ENCODE measurements at places on chromosomes 6 and 20.

DNA sequence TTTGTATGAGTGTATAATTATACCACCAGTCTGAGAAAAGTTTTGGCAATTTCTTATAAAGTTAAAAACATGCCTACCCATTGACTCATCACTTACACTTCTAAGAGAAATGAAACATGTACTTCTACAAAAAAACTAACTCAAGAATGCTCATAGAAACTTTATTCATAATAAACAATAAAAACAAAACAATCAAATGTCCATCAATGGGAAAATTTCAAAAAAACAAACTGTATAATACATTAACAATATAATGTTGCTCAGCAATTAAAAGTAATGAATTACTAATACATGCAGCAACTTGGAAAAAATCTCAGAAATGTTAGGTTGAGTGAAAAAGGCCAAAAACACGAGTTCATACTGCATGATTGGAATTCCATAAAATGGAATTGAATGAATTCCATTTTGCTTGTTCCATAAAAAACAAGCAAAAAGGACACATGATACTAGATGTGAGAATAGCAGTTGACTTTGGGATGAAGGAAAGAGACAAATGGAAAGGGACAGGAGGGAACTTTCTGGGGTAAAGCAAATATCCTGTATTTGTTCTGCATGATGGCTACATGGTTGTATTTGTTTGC lies 726.6 kb downstream of the RFPL4B start:
- DNase-seq = no peak

DNA sequence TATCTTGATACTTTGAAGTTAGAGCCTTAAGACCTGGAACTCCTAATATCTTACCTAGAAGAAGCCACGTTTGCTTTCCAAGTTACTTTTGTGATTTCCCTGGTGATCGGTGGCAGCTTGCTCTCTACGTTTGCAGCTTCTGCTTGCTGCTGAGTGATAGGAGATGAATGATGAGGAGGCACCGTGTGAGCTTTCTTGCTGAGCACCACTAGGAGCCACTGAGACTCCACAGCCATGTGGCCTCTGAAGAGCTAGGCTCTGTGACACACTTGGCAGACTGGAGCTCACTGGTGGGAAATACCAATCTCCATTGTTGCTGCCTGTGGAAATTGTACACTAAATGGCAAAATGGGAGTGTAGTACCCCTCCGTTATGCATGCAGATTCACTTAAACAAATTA lies 161.8 kb downstream of the IBTK start:
- DNase-seq = no peak

- DNase-seq = no peak
Observed at GRCh38 chr6:120355822-120356221, 978.5 kb downstream of the TBC1D32 start.

GRCh38 chr6:118397671-118398465 lies 150.2 kb upstream of the PLN start:
- no peak for DNase-seq

- no peak for DNase-seq
Observed at GRCh38 chr20:1376007-1376406, 16.8 kb downstream of the FKBP1A start.

DNA sequence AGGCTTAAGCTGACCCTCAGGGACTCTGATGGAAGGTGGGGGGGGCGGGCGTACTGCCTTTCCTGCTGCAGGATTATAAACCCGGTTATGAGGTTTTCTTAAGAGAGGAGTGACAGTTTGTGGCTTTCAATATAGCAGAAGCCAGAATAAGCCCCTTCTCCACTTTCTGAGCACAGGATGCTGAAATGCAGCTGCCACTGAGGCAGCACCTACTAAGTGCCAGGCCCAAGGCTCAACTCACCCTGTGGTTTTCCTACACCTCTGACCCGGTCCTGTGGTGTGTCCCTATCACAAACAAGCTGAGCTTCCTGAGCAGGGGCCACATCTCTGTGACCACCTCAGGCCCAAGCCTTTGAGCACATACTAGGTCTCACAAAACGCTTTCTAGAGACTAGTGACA lies 59.6 kb upstream of the NFATC2 start:
- no peak for DNase-seq

- no peak for DNase-seq
Observed at GRCh38 chr20:17534077-17534476, 2.9 kb upstream of the BFSP1 start.

- DNase-seq = no peak
Observed at GRCh38 chr6:112431803-112432202, 84.7 kb downstream of the RFPL4B start.

DNA sequence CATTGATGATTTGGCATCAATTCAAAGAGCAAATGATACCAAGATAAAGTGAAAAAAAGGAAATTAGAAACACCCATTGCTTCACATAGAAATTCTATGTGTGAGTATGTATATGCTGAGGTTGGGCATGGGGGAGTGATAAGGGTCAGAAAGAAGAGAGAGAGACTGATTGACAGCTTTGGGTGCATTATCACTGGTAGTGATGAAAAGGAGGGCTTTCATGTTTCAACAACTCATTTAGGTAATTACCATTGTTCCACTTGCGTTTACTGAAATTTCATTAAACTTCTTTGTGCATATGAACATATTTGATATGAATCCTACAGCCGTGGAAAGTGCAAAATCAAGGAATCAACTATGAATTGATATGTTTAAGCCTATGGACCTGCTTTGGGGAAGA lies 84.7 kb downstream of the ADGRB3 start:
- no peak for DNase-seq

GRCh38 chr20:61898405-61898804 lies 167.3 kb downstream of the TAF4 start:
- no peak for DNase-seq

DNA sequence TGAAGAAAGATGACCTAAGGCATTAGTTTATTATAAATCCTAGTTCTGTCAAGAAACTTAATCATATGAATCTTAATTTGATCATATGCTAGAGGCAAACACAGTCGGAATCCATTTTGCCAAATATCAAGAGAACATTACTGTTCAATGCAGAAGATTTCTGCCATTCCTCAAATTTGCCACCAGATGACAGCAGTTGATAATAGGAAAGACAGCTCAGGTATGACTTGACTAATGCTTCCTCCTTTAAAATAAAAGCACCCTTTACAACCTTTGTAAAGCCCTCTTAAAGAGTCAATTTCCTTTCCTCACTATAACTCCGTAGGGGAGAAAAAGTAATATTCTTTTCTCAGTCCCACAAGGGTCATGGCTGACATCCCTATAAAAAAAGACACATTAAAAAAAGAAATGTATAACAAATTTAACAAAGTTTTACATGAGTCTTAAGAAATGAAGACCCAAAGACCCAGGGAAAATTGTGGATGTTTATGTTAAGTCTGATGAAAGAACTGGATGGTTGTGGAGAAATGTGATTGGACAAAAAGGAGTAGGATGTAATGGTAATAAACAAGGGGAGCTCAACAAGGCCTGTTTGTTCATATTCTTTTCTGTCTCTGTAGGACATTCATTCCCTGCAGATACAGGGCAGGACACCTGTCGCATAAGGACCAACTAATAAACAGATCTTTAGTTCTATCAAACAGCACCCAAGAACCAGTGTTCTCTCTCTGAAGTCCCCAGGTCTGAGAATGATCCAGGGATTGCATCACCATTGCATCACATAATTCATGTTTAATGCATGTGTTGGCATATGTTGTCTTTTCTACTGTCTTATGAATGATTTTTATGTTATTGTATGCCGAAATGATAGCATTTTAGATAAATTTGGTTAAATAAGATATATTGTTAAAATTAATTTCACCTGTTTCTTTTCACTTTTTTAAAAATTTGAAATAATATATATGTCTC lies 23.0 kb upstream of the IL17A start:
- no peak for DNase-seq

All from activated naive CD4-positive, alpha-beta T cell (primary cell).